ENCODE measurements at places on chromosomes 2 and 18. TPM values are rescaled to one million over a fixed set of nuclear protein-coding genes. Genes with fewer than 3 reads are reported as not detected.

DNA sequence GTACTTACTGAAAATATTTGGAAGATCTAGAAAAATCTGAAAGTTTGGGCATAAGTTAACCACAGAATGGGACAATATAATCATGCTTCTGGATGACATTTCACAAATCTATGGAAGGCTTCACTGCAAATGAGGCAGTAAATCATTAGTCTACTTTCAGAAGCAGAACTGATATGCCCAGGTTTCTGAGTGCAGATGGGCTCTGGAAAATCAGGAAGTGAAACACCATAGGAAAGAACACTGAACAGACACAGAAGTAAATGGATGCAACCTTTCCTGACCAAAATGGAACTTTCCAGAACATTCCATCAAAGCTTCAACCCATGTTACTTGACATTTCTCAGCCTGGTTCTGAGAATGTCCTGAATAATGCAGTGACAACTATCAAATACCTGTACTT lies 55.1 kb downstream of the KCNG3 start:
- no peak overlapping the region for H3K27ac ChIP-seq
- no peaks in the 10 kb centered on the region for H3K36me3 ChIP-seq
- H3K4me1 ChIP-seq = no peaks in the 10 kb centered on the region
- DNase-seq = no peak
- no peak overlapping the region for H3K4me3 ChIP-seq

DNA sequence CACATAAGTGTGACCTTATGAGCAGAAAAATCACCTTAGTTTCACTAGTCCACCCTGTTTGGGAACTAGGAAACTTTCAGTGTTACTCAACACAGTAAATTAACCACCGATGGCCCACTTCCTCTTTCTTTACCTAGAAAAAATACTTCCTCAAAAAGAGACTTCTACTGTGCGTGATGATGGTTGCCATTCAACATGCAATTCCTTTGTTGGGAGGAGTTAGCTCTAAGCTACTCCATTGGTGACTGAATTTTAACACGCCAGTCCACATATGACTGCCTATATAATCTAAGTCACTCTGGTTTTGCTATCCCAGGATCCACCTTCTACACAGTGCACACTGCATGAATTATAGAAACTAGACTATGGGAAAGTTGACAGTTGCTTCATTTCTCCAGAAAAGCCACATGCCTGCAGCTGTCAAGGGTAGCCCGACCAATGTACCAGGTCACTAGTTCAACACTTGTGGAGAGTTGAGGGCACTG lies 47.8 kb upstream of the REG3G start:
- H3K27ac ChIP-seq = no peak overlapping the region
- no peak overlapping the region for H3K4me3 ChIP-seq
- peaks cover 8% of the 10 kb centered on the region for H3K27me3 ChIP-seq

DNA sequence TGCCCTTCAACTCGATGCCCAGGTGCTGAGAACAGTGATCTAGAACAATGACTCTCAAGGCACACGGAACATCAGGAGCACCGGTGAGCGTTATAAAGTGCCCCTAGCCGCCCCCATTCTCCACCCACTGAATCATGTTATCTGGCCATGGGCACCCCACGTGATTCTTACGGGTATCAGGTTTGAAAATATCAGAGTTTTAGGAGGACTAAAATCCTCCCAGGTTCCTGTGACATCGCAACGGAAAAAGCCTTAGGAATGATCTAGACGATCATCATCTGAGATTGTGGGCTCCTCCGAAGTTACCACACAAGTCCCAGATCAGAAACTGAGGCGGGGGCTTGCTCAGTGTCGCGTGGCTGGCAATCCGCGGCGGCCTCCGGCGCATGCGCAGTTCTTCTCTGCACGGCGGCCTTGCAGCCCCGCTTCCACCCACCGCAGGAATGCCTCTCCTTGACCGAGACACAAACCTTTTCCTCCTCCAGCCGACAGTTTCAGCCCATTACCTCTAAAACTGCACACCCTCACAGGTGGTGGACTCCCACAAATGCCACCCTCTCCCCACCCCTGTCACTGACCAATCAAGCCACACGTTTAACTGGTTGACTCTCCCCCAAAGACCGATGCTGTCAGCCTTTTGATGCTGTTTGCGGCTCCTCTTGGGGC lies 5.8 kb upstream of the MRPL33 start:
- peak overlapping the region; percentile 90 for H3K27ac ChIP-seq
- peak; percentile 50 for DNase-seq
- H3K4me3 ChIP-seq = peak overlapping the region; percentile 72

DNA sequence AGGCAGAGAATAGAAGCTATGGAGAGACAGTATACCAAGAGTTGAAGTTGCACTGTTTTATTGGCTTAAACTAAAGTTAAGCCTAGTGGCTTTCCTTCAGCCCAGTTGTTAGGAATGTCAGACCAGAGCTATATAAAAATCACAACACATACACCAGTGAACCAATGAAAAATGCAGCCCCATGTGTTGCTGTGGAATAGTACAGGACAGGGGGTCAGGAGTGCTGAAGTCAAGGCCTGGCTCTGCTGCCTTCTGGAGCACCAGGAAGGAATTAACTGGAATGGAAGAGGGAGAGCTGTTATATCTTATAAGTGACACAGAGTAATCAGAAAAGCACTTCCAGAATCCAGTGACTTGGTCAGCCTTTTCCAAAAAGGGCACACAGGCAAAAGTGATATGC lies 58.9 kb downstream of the OSR1 start:
- H3K4me1 ChIP-seq = no peaks in the 10 kb centered on the region
- H3K27me3 ChIP-seq = no peaks in the 10 kb centered on the region
- no peak for DNase-seq
- no peak overlapping the region for H3K4me3 ChIP-seq

DNA sequence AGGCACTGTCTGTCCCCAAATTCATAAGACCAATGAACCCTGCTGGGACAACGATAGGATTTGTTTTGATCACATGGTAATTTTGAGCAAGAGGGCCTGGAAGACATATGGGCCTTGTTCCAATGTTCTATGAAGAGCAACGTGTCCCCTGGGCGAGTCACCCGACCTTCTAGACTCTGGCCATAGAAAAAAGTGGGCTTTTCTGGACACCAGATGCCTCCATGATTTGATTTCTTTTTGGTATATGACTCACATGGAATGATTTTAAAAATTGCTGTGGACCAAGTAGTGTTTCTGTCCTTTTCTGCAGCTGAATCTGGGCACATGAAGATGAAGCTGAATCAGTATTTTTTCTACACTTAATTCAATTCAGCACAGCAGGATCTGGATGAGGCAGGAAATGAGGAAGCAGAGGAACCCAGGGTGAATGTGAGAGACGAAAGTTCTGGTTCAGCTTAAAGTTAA lies 104.9 kb downstream of the CDC42EP3 start:
- peaks cover 22% of the 10 kb centered on the region for H3K4me1 ChIP-seq
- no peak overlapping the region for H3K4me3 ChIP-seq
- H3K27me3 ChIP-seq = no peaks in the 10 kb centered on the region

DNA sequence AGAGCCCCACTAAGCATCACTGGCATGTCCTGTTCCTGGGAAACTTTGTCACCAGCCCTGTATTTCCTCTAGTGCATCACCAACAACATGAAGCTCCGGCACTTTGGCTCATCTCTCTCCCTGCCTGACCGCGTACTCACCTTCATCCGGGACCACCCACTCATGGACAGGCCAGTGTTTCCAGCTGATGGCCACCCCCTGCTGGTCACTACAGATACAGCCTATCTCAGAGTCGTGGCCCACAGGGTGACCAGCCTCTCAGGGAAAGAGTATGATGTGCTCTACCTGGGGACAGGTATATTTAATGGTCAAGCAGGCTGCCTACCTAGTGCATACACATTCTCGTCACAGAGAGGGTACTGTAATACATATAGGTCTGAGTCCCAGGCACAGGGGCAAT lies 21.0 kb downstream of the SEMA4F start:
- no peak overlapping the region for H3K4me3 ChIP-seq
- H3K27ac ChIP-seq = no peak overlapping the region
- peaks cover 29% of the 10 kb centered on the region for H3K36me3 ChIP-seq
- DNase-seq = no peak
- no peaks in the 10 kb centered on the region for H3K27me3 ChIP-seq

DNA sequence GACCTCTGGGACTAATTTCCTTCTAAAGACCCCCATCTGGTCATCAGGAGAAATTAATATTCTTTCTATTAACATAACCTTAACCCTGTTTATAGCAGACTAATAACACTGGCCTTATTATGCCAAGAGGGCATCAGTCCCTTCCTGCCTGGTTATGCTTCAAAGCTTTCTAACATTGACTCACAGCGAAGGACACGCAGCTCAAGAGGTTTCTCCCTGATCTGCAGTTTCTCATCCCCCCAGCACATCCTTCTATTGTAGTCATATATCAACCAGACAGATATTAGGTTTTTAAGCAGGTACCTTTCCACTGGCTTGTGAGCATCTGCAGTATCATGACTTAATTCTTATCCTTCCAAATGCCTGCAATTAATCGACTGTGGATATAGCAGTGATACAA lies 100.0 kb upstream of the CXCR4 start:
- DNase-seq = no peak
- peaks cover 12% of the 10 kb centered on the region for H3K4me1 ChIP-seq
- H3K36me3 ChIP-seq = no peaks in the 10 kb centered on the region

DNA sequence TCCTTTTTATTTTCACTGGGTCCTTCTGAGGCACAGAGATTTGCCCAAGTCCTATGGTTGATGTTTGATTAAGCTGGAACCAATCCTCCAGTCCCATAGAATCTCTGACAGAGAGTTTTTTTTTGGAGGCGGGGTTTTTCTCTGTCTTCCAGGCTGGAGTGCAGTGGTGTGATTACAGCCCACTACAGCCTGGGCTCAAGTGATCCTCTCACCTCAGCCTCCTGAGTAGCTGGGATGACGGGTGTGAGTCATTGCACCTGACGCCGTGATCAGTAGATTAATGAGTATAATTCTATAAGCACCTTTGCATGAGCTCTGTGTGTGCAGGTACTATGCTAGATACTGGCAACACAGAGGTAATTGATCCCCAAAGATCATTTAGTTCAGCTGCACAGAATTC lies 15.3 kb upstream of the TRPM8 start:
- H3K27me3 ChIP-seq = peaks cover 24% of the 10 kb centered on the region
- no peak overlapping the region for H3K4me3 ChIP-seq
- DNase-seq = no peak
- H3K27ac ChIP-seq = no peak overlapping the region
- H3K36me3 ChIP-seq = peaks cover 14% of the 10 kb centered on the region

DNA sequence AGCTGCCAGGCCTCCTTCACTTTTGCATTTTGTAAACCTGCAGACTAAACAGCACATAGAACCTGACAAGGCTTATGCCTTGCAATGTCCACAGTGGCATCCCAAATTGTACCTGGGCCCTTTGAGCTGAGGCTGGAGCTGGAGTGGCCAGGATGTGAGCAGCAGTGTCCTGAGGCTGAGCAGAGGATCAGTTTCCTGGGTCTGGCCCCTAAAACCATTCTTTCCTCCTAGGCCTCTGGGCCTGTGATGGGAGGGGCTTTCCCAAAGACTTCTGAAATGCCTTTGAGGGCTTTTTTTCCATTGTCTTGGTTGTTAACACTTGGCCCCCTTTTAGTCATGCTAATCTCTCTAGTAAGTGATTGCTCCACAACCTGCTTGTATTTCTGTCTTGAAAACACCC lies 32.8 kb downstream of the FSIP2 start:
- H3K4me1 ChIP-seq = no peaks in the 10 kb centered on the region
- no peak overlapping the region for H3K27ac ChIP-seq
- no peaks in the 10 kb centered on the region for H3K36me3 ChIP-seq
- no peak for DNase-seq

GRCh38 chr2:175836361-175836760 lies 165.7 kb downstream of the LNPK start:
- H3K4me3 ChIP-seq = no peak overlapping the region
- no peaks in the 10 kb centered on the region for H3K36me3 ChIP-seq
- no peaks in the 10 kb centered on the region for H3K4me1 ChIP-seq
- peaks cover 10% of the 10 kb centered on the region for H3K27me3 ChIP-seq

- DNase-seq = peak; percentile 66
- peak overlapping the region; percentile 100 for H3K27ac ChIP-seq
Measured at GRCh38 chr2:85327160-85327821, 498 bp downstream of the TGOLN2 start.

- no peak overlapping the region for H3K4me3 ChIP-seq
- peaks cover 38% of the 10 kb centered on the region for H3K27me3 ChIP-seq
- no peaks in the 10 kb centered on the region for H3K36me3 ChIP-seq
- peak overlapping the region; percentile 3 for H3K27ac ChIP-seq
Measured at GRCh38 chr2:75564713-75565359, 4.1 kb upstream of the EVA1A start.

DNA sequence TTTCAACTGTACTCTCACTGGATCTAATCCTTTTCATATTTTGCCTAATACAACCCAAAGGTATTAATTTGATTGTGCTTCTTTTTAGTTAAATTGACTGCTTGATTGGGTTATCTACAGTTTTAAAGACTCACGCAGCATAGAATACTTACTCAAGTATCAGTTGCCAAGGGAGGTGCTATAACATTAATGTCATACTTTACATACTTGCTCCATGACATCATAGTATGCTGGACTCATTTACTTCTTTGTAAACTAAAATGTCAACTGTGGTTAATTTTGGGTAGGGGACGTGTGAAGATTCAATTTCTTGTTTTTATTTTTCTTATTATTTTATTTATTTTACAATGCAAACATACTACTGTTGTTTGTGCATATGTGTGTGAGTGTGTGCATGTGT lies 716.2 kb upstream of the VRK2 start:
- no peak overlapping the region for H3K27ac ChIP-seq
- H3K27me3 ChIP-seq = no peaks in the 10 kb centered on the region
- H3K4me1 ChIP-seq = no peaks in the 10 kb centered on the region
- DNase-seq = no peak

DNA sequence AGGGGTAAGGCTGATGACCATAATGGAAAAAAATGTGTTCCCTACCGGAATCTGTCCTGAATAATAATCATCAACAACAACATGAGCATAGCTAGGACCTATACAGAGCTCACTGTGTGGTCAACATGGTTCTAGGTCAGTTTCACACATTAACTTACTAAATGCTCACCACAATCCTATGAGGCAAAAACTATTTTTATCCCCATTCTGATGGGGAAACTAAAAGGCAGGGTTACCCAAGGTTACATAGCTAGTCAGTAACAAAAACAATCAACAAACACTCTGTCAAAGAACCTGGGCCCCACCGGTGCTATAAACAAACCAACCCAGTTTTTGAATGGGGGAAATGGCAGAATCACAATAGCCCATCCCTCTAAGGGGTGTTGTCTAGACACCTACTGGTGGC lies 40.1 kb downstream of the AOX1 start:
- H3K4me3 ChIP-seq = no peak overlapping the region
- no peak for DNase-seq
- H3K27ac ChIP-seq = no peak overlapping the region
- H3K4me1 ChIP-seq = no peaks in the 10 kb centered on the region
- H3K27me3 ChIP-seq = peaks cover 10% of the 10 kb centered on the region

Gene PLEK
- polyA plus RNA-seq = 148 TPM

Gene THOC1
- 15.2 TPM for polyA plus RNA-seq

Gene B3GNT7
- polyA plus RNA-seq = not detected

Gene CFAP65
- polyA plus RNA-seq = not detected

Gene CRYGD
- not detected for polyA plus RNA-seq

Gene C2orf80
- polyA plus RNA-seq = not detected

Gene RND3
- not detected for polyA plus RNA-seq

Gene CEP68
- 39.1 TPM for polyA plus RNA-seq
